ENCODE measurements at places on chromosomes 16 and 17.

DNA sequence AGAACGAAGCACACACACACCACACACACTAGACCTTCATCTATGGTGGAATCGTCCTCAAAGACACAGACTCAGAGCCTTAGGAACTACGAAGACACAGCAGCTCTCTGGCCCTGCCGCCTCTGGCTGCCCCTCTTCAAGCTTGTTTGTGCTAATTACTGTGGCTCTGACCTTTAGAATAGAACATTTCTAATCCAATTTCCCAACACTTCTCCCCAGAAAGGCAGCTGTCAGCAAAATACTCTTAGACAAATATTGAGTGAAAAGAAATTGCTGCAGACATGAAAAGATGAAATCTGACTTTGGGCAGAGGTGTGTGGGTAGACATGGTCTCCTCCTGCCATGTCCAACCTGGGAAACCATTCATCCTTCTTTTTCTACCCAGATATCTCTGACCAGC lies 152.0 kb upstream of the DNAH9 start:
- DNase-seq: no peak

- DNase-seq: no peak
Observed at GRCh38 chr16:11277607-11278337, 1.5 kb upstream of the PRM2 start.

DNA sequence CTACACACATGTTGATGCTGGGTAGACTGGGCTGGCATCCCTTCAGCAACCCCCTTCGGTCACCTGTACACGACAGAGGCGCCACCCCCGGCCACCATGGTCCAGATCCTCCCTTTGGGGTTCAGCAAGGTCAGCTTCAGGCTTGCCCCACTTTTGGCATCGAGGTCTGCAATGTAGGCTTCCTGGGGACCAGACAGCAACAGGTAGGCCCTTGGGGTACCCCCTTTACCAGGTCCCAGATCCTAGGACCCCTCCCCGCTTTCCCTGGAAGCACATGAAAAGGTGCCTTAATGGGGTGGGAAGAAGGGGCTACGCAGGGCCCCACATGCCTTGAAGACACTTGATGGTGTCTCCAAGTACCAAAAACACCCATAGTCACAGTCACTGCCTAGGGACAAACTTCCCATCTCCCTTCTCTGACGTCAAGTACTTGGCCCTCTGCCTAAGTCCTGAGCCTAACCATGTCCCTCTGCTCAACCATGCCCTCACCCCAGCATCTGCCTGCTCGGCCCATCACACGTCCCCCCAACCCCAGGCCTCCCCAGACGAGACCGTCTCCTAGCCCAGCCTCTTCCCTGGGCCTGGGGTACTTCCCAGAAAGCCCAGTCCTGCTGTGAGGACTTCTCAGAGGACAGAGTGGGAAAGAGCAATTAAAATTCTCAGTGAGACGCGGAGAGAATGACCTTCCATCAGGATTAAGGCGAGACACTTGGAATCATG lies 12.1 kb downstream of the ACLY start:
- no peak for DNase-seq

- DNase-seq: no peak
Observed at GRCh38 chr16:89191033-89191900, 9.1 kb downstream of the SLC22A31 start.

- peak; percentile 34 for DNase-seq
Observed at GRCh38 chr17:35898283-35899070, 18.3 kb upstream of the CCL5 start.
